ENCODE measurements at places on chromosomes 12 and 14. TPM values are rescaled to one million over a fixed set of nuclear protein-coding genes. Genes with fewer than 3 reads are reported as not detected.

BCL2L14 gene
- total RNA-seq, result not detected

MANSC4 gene
- total RNA-seq, result not detected

KCNK13 gene
- 0.11 TPM for total RNA-seq

RIMBP2 gene
- total RNA-seq, result not detected

NEUROD4 gene
- total RNA-seq, result 0.02 TPM

DYRK4 gene
- total RNA-seq, result 40.3 TPM

MGP gene
- not detected for total RNA-seq

C12orf60 gene
- total RNA-seq, result 1.8 TPM

NID2 gene
- 26.3 TPM for total RNA-seq

RACGAP1 gene
- 79.3 TPM for total RNA-seq

Measured in A549 treated with CORT108297 at 1 μM for 4 hours (cell line).